CD4-positive, alpha-beta T cell treated with Interleukin-6 for 4 hours (primary cell): ENCODE measurements at places on chromosomes 3 and 15.
A peak's percentile ranks its signal among the peaks of the same experiment; 100 is the strongest.

DNA sequence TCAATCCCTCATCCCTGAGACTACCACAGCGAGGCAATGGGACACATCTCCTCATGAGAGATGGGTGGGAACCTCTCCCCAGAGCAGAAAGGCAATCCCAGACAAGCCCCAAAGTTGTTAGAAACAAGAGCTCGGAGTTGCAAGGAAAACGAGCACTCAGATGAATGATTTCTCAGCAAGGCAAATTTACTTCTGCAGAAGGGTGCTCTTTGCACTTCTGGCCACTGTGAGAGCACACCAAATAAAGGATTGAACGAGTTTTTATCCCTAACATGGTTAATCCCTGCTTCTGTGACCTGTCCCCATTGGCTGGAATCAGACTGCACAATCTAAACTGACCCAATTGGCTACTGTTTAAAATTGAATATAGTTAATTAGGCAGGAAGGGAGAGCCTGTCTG is 339.1 kb upstream of the POU1F1 start:
- DNase-seq, result no peak

- no peak for DNase-seq
Measured at GRCh38 chr3:7754653-7755441, 746.8 kb upstream of the LMCD1 start.

DNA sequence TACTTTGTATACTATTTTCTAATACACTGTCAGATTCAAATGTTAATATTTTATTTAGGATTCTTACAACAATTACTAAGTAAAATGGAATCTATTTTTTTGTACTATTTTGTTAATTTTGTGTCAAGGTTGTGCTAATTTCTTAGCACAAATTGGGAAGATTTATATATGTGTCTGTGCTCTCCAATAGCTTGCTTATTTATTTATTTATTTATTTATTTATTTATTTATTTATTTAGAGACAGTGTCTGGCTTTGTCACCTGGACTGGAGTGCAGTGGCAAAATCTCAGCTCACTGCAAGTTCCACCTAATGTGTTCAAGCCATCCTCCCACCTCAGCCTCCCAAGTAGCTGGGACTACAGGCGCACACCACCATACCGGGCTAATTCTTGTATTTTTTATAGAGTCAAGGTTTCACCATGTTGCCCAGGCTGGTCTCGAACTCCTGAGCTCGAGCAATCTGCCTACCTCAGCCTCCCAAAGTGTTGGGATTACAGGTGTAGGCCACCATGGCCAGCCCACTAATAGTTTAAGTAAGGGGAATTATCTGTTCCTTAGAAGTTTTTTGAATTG is 34.6 kb downstream of the CTXND1 start:
- no peak for DNase-seq

DNA sequence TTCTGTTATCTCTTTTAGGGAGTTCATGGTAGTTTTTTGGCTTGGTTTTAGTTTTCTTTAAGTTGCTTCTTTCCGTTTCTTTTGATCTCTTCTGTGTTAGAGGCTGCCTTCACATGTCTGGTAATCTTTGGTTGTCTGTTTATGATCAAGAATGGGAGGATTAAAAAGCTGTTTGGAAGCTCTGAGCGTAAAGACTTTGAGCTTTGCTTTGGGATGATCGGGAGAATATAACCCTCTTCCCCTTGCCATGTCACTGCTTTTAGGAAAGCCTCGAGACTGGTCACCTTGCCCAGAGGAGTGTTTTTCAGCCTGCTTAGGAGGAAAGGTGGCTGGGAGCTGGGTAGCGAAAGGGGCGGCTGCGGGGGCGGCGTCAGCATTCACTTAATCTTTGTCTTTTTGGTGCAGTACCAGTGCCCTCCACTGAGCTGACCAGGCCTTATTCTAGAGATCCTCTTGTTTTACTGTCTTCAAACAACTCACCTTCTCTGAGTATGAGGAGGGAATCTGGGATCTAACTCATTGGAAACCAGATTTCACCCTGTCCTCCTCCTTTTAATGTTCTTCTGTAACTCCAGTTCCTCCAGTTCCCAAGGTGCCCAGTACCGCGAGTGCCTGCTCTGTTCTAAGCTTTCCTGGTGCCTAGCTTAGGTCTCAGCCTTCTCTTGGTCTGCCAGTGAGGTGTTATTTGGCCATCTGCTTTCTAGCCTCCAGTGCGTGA is 15.5 kb downstream of the TATDN2 start:
- DNase-seq, result peak; percentile 76

DNA sequence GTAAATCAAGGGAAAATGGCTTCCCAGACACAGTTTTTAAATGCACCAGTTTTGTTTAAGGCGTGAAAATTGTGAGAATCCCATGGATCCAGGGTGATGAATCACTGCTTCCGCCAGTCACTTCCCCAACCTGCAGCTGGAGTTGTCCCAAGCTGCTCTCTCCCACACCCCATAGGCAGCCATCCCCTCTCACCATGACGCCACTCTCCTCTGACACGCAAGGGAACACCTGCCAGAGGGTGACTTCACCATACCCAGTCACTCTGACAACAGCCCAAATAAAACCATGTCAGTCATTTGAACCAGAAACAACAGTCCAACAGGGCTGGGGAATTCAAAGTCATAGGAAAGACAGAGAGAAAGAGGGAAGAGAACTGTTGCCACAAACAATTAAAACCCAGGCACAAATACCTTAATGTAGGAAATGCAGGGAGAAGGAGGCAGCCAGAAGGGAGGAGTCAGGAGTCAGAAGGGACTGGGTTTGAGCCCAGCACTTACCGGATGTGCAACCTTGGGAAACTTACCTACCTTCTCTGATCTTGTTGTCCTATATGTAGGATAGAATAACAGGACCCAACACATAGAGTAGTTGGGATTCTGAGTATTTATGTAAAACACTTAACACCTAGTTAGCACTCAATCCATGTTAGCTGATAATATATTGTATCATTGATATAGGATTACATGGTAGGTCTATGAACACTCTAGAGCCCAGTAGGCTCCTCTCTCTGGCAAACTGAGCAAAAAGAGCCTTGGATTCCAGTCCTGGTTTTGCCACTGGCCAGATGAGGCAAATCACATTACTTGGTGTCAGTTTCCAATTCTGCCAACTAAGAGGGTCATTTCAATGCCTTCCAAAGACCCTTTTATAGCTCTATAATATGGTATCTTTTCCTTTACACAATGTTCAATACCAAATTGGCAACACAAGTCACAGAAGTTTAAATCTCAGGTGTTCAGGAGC is 326.3 kb upstream of the ICE2 start:
- DNase-seq, result no peak

GRCh38 chr3:192848371-192849233 is 69.1 kb downstream of the MB21D2 start:
- DNase-seq, result no peak

GRCh38 chr3:64082961-64083541 is 59.8 kb upstream of the PSMD6 start:
- no peak for DNase-seq
